ENCODE measurements at places on chromosomes 2 and 18.

- no peak for DNase-seq
Measured at GRCh38 chr2:39094717-39095363, 26.0 kb downstream of the SOS1 start.

- no peak for DNase-seq
Measured at GRCh38 chr2:83633423-83633822, 825.7 kb downstream of the SUCLG1 start.

- peak; percentile 67 for DNase-seq
Measured at GRCh38 chr2:70861777-70862625, 26.4 kb upstream of the CD207 start.

DNA sequence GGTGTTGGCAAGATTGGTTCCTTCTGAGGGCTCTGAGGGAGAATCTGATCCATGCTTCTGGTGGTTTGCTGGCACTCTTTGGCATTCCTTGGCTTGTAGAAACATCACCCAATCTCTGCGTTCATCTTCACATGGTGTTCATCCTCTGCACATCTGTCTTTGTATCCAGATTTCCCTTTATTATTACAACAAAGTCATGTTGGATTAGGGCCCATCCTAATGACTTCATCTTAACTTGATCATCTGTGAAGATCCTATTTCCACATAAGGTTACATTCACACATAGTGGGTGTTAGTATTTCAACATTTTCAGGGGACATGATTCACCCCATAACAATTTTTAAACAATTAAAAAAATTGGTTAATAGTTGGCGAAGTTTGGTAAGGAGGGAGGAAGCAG is 177.4 kb upstream of the CWC22 start:
- DNase-seq = no peak

GRCh38 chr2:30040147-30040546 is 106.7 kb upstream of the YPEL5 start:
- DNase-seq = no peak

DNA sequence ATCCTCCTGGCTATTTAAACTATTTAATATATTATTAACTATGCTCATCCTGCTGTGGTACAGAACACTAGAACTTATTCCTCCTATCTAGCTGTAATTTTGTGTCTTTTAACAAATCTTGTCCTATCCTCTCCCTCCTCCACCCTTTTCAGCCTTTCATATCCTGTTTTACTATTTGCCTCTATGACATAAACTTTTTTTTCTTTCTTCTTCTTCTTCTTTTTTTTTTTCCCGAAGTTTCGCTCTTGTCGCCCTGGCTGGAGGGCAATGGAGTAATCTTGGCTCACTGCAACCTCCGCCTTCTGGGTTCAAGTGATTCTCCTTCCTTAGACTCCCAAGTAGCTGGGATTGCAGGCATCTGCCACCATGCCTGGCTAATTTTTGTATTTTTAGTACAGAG is 201.5 kb downstream of the LPIN1 start:
- DNase-seq = no peak

GRCh38 chr2:216350214-216350791 is 22.0 kb downstream of the MARCHF4 start:
- peak; percentile 47 for DNase-seq

DNA sequence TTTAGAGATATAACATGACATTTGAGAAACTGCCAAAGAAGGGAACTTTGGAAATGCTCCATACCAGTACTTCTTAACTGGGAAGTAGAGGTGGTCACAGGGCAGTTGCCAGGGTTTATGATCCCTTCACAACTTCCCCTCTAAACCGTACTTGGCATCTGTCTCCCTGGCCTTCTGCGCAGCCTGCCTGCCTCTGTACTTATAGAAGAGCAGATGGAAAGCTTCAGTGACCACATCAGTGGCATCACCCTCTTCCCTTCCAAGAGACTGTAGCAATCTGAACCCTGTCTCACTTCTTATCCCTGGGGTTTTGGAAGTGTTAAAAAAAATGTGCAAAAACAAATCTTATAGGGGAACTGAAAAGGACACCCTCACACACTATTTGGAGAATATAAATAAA is 64.1 kb downstream of the EIF2AK3 start:
- DNase-seq = no peak

DNA sequence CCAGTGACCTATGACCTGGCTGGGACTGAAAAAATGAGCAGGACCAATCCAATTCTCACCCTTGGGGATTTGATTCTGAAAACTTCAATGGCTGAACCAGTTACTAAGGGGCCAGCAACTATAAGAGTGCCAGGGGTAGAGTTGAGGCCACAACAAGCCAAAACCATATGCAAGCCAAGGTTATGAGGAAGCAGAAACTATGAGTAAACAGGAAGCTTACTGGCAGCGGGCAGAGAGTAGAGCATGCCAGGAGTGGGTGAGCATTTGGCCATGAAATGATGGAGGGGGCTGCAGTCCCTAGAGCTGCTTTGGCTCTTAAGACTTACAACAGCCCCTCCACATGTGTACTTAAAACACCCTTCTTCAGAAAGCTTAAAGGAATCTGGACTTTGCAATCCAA is 82.4 kb downstream of the RBMS1 start:
- DNase-seq = peak; percentile 46

GRCh38 chr2:20143263-20143662 is 81.7 kb downstream of the SDC1 start:
- no peak for DNase-seq

- DNase-seq = no peak
Measured at GRCh38 chr2:45120546-45120945, 111.3 kb upstream of the SIX2 start.

- no peak for DNase-seq
Measured at GRCh38 chr2:100281521-100282438, 40.5 kb downstream of the LONRF2 start.

DNA sequence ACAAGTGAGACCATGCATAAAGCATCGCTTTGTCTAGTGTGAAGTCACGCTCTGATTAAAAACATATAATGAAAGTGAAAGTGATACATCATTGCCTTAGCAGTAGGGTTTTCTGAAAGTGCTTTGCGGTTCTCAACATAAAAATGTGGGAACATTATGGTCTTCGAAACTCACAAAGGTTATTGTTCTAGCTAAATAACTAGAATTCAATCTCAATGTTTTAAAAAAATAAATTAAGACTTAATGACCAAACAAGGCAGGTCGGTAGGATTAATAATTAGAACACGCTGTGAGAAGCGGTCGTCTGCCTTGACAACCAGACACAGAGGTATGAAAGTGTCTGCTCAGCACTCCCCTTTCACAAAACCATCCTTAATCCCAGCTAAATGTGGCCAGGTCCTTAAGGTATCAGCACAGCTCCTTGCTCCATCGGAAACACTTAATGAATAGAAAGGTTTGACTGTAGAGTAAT is 42.2 kb downstream of the KLHL14 start:
- peak; percentile 28 for DNase-seq
